ENCODE measurements at places on chromosomes 2 and 18. TPM values are rescaled to one million over a fixed set of nuclear protein-coding genes. Genes with fewer than 3 reads are reported as not detected.

Gene SLC4A5
- total RNA-seq, result under 0.01 TPM

Gene RAB17
- total RNA-seq, result 1.5 TPM

Gene SPAST
- total RNA-seq, result 32.7 TPM

Gene COL4A3
- total RNA-seq, result not detected

Gene HOXD4
- not detected for total RNA-seq

Gene PLCD4
- 1.0 TPM for total RNA-seq

Gene AGXT
- total RNA-seq, result not detected

Gene ANKRD30B
- not detected for total RNA-seq

Gene PPM1G
- total RNA-seq, result 115 TPM

Gene ANKAR
- 2.4 TPM for total RNA-seq

Gene REG3A
- total RNA-seq, result not detected

Gene ALPP
- total RNA-seq, result not detected

Gene MYL12B
- total RNA-seq, result 494 TPM

Gene VSNL1
- 2.1 TPM for total RNA-seq

Gene RUFY4
- total RNA-seq, result not detected

Gene CAPN14
- 1.4 TPM for total RNA-seq

Gene CKAP2L
- total RNA-seq, result 0.07 TPM

Gene CFAP210
- not detected for total RNA-seq

Gene AQP12A
- not detected for total RNA-seq

Gene SERPINB13
- 16.7 TPM for total RNA-seq

Gene RNF144A
- total RNA-seq, result 1.1 TPM

Gene CNGA3
- not detected for total RNA-seq

Gene VWA3B
- 0.07 TPM for total RNA-seq

Gene RAD51AP2
- 0.34 TPM for total RNA-seq

Gene SFT2D3
- 3.8 TPM for total RNA-seq

Gene GPR35
- total RNA-seq, result 0.85 TPM

Gene POTEF
- total RNA-seq, result not detected

Gene ERFE
- total RNA-seq, result 3.8 TPM

Gene MBP
- total RNA-seq, result 54.7 TPM

Gene ATP8B1
- total RNA-seq, result 55.8 TPM

Gene GPR148
- total RNA-seq, result not detected

Gene OTX1
- 2.7 TPM for total RNA-seq

Gene CHST9
- under 0.01 TPM for total RNA-seq

Gene DPP10
- total RNA-seq, result not detected

Gene MSTN
- under 0.01 TPM for total RNA-seq

Gene CNOT11
- total RNA-seq, result 22.1 TPM

Gene ZDBF2
- 12.7 TPM for total RNA-seq

Gene ACMSD
- total RNA-seq, result not detected

Gene TMEM247
- not detected for total RNA-seq

Gene SLC16A14
- 7.0 TPM for total RNA-seq

Gene ANKRD29
- total RNA-seq, result 23.4 TPM

Gene DNAH7
- 0.14 TPM for total RNA-seq

Gene UGT1A6
- total RNA-seq, result 5.5 TPM

Gene FAM117B
- 4.8 TPM for total RNA-seq

Gene C18orf54
- total RNA-seq, result 2.0 TPM

Gene PPIL3
- total RNA-seq, result 48.9 TPM

Gene ANAPC1
- 74.8 TPM for total RNA-seq

Gene MATN3
- 0.34 TPM for total RNA-seq

Gene LOXHD1
- not detected for total RNA-seq

Gene MRPL44
- total RNA-seq, result 35.9 TPM

Gene COX5B
- 435 TPM for total RNA-seq

Gene MPHOSPH10
- total RNA-seq, result 21.2 TPM

Gene LOXL3
- total RNA-seq, result 0.34 TPM

Gene NT5DC4
- total RNA-seq, result 0.07 TPM

Gene DNAJC5G
- total RNA-seq, result not detected

Gene IAH1
- total RNA-seq, result 35.2 TPM

Gene UGT1A7
- total RNA-seq, result under 0.01 TPM

Measured in nasal cavity respiratory epithelium epithelial cell of viscerocranial mucosa (primary cell).